Skeletal muscle cell (primary cell): ENCODE measurements at places on chromosomes 5 and 9.

- no peak for DNase-seq
Observed at GRCh38 chr9:13529321-13530104, 250.0 kb upstream of the MPDZ start.

- no peak for DNase-seq
Observed at GRCh38 chr5:133483406-133484090, 128.8 kb downstream of the FSTL4 start.

DNA sequence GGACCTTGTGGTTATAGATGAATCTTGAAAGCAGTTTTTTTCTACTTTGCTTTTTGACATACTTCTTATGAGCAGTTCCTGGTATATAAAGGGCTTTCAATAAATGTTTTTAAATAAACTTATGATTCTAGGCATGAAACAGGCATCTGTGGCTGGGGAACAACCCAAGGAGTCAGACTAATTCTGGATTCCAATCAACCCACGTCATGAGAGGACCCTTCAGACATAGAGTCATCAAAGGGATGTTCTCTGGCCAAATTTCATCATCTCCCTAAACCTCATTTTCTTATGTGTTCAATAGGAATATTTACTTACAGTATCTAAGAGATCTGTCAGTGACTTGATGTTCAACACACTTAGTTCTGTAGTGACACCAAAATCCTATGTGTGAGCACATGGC, 243.8 kb upstream of the ZNF462 start:
- DNase-seq: peak; percentile 80

DNA sequence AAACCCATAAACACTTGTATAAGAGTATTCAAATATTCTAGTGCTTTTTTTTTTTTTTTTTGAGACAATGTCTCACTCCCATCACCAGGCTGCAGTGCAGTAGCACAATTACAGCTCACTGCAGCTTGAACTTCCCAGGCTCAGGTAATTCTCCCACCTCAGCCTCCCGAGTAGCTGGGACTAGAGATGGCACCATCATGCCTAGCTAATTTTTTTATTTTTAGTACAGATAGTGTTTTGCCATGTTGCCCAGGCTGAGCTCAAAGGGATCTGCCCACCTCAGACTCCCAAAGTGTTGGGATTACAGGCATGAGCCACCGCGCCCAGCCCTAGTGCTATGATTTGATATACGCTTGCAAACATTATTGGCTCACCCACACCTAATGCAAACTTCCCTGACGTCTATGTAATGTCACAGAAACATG, 11.8 kb downstream of the IL6ST start:
- no peak for DNase-seq

GRCh38 chr9:130785053-130785452, 50.0 kb upstream of the ABL1 start:
- DNase-seq: no peak

DNA sequence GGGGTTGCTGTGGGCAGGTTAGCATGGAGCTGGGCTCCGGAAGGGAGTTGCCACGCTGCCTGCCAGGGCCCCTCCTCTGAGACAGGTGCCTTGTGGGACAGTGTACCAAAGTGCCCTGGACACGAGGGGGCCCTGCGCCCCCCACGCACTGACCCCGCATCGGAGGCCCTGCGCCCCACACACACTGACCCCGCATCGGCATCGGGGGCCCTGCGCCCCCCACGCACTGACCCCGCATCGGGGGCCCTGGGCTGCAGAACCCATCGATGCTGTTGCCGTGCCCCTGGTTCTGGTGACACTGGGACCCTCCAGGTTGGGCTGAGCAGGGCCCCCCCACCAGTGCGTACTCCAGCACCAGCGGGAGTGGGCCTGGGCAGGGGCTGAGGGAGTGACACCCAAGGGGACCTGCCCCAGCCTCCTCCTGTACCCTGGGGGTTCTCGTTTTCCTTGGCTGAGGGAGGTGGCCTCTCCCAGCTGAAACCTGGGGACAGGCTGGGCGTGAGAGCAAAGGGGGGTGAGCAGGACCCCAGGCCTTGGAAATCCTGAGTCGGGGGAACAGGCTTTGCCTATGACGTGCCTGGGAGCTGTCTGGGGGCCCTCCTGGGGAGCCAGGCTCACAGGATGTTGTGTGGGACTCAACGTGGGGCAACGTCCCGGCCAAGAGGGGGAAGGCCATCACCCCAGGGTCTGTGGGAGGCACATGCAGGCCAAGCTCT, 6.9 kb downstream of the SAPCD2 start:
- DNase-seq: no peak

DNA sequence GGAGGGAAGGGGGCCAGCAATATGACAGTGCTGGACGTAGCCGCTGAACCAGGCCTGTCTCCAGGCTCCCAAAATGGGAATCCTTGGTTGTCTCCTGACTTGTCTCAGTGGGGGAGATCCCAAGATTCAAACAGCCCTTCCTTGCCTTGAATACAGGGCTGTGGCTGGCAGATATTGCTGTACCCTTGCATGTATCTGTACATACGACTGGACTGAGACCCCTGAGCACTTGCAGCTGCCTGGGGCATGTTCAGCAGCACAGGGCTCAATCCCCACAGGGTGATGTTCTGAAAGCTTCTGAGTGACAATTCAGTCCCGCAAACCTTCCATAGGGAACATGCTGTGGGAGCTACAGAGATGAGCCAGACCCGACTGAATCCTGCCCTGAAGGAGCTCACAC, 13.3 kb downstream of the OR13J1 start:
- no peak for DNase-seq

DNA sequence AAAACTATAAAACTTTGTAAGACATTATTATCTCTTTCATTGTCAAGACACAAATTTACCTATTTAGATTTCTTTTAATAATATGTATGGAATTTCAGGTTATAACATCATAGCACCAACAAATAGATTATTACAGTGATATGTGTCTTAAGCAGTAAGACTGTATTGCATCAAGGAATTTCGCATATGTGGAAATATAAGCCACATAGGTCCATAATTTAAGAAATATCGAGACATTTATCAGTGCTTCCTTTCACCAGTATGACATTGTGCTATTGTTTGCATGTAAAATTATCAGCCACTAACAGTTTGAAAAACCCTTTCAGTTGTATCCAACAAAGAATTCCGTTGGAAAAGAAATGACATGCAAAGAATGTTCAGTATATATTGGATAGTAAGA, 186.7 kb upstream of the RASA1 start:
- no peak for DNase-seq

GRCh38 chr5:1442222-1443145, 2.8 kb downstream of the SLC6A3 start:
- DNase-seq: no peak

GRCh38 chr5:74034733-74035132, 408.7 kb downstream of the ARHGEF28 start:
- peak; percentile 86 for DNase-seq

- no peak for DNase-seq
Observed at GRCh38 chr5:122401976-122402725, 90.1 kb downstream of the SNCAIP start.

DNA sequence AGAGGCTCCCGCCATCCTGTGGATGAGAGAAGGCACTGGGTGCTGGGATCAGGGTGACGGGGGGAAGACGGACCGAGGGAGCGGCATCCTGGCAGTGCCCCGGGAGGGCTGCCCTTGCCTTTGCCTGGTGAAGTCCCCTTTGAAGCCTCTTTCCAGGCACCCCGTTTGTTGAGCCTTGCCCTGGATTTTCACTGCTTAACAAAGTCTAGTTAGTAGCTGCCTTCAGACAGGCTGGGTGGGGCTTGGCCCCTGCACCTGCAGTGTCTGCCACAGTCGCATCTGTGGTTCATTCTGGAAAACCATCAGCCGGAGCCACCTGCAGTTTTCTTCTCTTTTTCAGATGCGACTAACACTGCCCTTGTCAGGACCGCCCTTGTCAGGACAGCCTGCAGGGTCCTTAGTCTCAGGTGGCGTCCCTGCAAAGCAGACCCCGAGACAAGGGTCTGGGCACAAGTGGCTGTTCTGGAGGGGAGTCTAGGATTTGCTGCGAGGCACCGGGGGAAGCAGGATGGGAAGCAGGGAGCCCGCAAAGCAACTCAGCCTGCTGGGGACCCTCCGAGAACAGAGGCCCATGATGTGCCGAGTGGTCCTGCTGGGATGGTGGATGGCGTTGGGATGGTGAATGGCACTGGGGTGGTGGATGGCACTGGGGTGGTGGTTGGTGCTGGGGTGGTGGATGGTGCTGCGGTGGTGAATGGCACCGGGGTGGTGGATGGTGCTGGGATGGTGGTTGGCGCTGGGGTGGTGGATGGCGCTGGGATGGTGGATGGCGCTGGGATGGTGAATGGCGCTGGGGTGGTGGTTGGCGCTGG, 147.9 kb upstream of the COL5A1 start:
- no peak for DNase-seq

DNA sequence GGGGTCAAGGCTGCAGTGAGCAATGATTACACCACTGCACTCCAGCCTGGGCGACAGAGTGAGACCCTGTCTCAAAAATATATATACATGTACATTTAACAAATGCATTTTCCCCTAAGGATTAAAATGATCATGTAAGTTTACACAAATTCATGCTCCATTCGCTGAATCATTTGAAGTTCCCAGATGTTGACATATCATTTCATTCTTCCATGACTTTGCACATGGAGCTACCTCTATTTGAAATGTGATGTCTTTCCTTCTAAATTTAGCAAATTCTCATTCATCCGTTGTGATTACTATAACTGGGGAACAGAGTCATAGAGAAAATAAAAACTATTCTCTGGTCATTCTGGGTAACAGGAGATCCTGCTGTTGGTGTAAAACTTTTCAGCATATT, 10.6 kb downstream of the PTGER4 start:
- no peak for DNase-seq

DNA sequence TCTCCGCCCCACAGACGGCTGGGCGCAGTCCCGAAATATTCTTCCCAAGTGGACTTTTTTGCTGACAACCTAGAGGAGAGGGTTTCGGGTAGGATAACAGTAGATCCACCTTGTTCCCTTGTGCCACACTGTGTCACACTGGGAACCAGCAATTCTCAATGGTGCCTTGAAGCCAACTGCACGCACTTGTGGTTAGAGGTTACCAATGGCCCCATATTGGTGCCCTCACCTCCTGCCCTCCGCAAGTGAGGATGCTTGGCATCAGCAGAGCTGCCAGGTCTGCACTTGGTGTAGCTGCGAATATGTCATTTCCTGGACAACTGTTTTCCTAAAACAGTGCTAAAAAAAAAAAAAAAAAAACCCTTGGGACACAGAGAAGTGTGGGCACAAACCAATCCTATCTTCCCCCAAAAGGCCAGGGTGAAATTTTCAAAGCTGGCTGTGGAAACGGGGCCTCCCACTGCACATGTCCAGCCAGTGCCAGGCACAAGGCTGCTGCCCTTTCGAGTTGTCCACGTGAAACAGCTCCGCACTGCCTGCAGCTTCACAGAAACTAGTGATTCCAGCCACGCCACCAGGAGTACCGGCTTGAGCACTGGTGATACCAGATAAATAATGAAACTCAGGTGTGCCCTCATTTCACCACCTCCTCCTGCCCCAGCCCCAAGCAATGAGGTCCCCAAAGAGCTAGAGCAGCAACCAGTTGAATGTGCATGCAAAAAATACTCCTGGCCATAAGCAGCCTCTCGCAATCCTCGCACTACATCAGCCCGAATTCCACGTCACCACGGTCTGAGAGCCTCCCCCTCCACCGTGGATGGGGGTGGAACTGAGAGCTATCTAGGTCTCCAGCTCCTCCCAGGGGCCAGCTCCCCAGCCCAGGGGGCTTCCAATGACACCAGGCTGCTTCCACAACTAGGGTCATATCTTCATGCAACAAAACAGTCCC, 51.2 kb downstream of the USP20 start:
- no peak for DNase-seq
